ENCODE measurements at places on chromosomes 5 and 9.

DNA sequence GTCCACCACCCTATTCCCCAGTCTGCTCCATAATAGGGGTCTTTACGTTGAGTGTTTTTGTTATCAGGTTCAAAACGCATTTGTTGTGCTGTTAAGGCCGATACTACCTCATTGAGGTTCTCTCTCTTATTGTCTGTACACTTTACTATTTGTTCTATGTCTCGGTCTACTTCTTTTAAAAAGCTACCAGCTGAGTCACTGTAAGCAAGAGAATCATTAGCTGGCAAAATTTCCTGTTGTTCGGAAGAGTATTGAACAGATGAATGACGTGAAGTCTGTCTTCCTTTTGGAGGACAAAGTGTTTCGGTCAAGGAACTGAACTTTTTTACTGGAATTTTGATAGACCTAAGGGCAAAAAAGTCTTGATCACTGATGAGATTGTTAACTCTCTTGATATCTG is 10.3 kb downstream of the LYSMD3 start:
- DNase-seq = no peak

DNA sequence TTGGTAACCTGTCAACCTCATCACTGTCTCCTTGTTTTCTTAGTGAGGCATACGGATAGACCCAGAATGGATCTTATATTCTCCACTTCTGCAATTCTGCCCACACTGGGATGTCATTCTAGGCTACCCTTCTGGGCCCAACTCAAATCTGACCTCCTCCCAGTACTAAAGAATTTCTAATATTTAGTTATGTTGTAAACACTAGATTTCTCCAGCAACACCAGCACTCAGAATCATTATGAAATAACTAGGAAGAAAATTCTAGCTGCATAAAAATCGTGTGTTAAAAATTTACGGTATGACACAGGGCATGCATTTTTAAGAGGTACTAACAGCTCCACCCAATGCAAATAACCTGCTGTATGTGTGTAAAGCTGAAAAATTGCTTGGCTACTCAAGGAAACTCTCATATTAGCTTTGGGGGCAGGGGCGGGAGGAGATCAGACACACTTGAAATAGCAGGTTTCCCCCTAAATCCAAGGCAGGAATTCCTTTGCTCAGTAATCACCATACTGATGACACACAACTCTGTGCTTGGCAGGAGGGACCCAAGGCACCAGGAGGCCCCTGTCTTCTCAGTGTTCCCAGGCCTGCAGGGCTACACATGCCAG is 27.3 kb downstream of the MACROH2A1 start:
- no peak for DNase-seq

- DNase-seq = no peak
Observed at GRCh38 chr5:6402939-6403338, 24.6 kb upstream of the MED10 start.

GRCh38 chr9:124339603-124340146 is 75.6 kb downstream of the PSMB7 start:
- no peak for DNase-seq

GRCh38 chr5:126315341-126315740 is 107.9 kb upstream of the GRAMD2B start:
- DNase-seq = no peak

- no peak for DNase-seq
Observed at GRCh38 chr5:151673421-151673820, 13.3 kb downstream of the SPARC start.

GRCh38 chr9:133135146-133135745 is 14.2 kb upstream of the RALGDS start:
- DNase-seq = peak; percentile 69

GRCh38 chr9:38344566-38345324 is 47.8 kb upstream of the ALDH1B1 start:
- DNase-seq = no peak

GRCh38 chr9:87810679-87811178 is 71.9 kb upstream of the SPATA31E1 start:
- DNase-seq = no peak

All from SJCRH30 (cell line).